ENCODE measurements at places on chromosomes 3 and 15.

GRCh38 chr15:36661042-36661441 is 81.6 kb downstream of the CDIN1 start:
- DNase-seq = no peak

DNA sequence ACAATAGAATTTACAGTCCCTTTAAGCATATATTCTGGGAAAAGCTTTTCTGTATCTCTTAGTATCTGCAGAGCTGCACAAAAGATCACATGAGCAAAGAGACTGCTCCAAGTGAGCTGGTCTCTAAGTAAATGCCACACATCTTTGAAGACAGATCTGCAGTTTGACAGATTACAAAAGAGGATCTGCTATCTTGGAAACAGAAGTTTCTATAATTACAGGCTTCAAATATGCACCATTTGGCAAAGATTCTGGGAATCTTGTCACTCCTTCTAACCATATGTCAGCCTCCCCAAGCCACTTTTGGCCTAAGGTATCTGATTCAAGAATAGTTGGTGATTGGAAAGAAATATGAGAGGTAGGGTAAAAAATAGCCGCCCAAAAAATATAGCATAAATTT is 9.6 kb upstream of the CFAP44 start:
- DNase-seq = no peak

GRCh38 chr3:134462331-134462941 is 23.3 kb downstream of the ANAPC13 start:
- DNase-seq = peak; percentile 59

- DNase-seq = no peak
These were observed 95.4 kb downstream of the TBC1D2B start for GRCh38 chr15:77982127-77982490.

- DNase-seq = peak; percentile 79
These were observed 52.4 kb downstream of the KLHL25 start for GRCh38 chr15:85742186-85742821.

GRCh38 chr3:133301194-133301593 is 98.7 kb upstream of the BFSP2 start:
- peak; percentile 96 for DNase-seq

DNA sequence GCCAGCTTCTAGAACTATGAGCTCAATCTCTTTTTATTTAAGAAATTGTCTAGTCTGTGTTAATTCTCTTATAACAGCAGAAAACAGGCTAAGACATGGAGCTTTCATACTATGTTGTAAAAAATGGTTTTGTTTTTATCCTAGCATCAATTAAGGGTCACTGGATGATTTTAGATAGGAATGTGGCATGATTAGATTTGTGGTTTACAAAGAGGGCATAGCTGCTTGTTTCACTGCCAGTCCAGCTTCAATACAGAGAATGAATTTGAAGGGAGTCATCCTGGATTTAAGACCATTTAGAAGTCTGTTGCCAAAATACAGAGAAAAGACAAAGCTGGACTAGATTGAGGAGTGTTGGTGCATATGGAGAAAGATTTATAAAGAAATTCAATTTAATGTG is 532.6 kb upstream of the CCDC54 start:
- no peak for DNase-seq

DNA sequence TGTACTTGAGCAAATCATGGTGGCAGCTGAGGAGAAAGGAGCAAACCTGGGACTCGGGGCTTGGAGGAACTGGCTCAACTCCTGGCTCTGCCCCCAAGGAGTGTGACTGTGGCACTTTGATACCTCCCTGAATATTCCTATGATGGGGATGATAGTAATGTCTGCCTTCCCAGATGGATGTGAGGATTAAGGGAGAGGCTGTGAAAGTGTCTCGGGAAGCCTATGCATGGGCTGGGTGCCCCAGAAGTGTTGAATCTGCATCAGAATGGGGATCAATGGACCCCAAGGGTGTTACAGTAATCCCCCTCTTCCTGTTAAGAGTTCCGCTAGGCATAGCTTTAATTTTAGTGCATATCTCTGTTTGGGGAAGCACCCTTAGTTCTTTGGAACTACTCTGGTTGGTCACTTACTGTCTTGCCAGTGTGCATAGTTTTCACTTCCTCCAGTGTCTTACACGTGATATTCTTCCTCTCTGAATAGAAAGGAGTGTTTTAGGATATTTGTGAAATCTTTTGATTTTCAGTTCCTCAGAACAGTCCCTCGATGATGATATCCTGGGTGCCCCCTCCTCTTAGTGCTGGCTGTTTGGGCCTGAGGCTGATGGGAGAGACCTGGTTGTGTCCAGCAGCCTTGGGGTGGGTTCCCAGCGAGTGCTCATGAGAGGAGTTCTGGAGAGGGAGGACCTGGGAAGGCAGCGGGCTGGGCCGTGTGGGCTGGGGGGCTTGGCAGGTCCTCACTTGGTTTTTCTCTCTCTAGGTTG is 97.5 kb downstream of the CHDH start:
- DNase-seq = no peak

DNA sequence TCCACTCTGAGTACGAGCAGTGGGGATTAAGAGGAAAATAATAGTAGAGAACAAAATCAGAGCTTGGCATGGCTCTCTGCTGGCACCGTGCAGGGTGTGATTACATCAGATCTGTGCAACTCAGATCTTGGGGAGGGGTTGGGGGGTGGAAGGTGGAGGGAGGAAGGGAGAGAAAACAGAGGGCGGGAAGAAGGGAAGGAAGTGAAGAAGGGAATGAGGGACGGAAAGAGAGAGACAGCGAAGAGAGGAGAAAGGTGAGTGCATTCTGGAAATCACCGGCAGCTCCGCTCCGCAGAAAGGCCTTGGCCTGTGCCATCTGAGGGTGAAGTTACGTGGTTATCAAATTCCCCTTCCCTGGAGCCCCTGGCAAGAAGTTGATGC is 31.0 kb upstream of the ADAMTS17 start:
- no peak for DNase-seq

- no peak for DNase-seq
These were observed 849 bp upstream of the PRKCD start for GRCh38 chr3:53160061-53160659.

- no peak for DNase-seq
These were observed 45.4 kb upstream of the DLG1 start for GRCh38 chr3:197343656-197344408.

DNA sequence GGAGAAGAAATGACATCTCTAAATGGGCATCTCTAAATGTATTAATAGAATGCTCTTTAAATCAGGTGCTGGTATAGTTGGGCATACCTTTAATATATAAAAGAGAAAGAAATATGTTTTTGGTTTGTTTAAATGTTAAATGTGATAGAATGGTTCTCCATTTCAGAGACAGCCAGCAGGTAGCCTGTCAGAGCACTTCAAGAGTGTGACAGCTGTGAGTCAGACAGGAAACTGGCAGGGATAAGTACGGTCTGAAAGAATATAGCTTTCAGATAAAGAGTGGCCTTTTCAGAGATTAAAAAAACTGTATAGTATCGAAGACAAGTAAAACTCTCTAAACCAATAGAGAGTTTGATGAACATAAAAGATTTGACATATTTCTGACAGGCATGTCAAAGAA is 654.1 kb downstream of the IGSF11 start:
- DNase-seq = no peak

- no peak for DNase-seq
These were observed 528.4 kb upstream of the RGMA start for GRCh38 chr15:93617443-93617842.

GRCh38 chr3:151923901-151924300 is 50.5 kb downstream of the SUCNR1 start:
- peak; percentile 38 for DNase-seq

GRCh38 chr3:73813692-73814292 is 189.1 kb upstream of the PDZRN3 start:
- DNase-seq = no peak

- DNase-seq = no peak
These were observed 419.2 kb downstream of the DIPK2A start for GRCh38 chr3:144390786-144391185.

DNA sequence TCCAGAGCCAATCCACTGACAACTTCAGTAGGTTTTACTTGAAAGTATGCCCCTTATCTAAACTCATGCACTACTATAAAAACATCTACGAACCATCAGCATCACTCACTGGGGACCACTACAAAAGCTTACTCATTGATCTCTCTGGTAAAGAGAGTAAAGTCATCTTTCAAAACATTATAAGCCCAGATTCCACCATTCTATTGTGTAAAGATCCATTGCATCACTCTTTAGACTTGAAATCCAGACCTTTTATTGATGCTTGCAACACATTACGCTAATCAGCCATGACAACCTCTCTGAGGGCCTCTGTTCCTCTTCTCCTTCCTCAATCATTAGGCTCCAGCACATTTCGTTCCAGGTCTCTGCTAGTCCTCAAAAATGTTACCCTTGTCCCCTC is 248.9 kb upstream of the WNT5A start:
- no peak for DNase-seq

DNA sequence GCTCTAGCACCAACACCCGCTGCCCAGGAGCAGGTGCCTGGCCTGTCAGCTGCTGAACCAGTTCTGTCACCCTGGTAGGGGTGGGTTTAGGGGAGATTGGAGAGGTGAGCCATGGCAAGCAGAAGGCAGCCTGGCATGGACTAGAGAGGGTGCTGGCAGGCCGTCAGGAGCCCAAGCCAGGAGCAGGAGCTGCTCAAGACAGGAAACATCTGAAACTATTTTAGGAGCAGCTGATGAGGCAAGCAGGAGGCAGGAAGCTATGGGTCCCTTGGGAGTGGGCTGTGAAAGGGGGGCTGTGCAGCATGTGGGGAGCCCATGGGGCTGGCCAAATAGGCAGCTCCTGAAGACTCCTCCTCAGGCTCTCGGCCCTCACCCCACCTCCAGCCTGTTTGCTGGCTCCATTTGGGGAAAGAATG is 2.3 kb downstream of the INKA1 start:
- peak; percentile 21 for DNase-seq

GRCh38 chr15:40157778-40158447 is 3.0 kb upstream of the BUB1B start:
- DNase-seq = no peak

DNA sequence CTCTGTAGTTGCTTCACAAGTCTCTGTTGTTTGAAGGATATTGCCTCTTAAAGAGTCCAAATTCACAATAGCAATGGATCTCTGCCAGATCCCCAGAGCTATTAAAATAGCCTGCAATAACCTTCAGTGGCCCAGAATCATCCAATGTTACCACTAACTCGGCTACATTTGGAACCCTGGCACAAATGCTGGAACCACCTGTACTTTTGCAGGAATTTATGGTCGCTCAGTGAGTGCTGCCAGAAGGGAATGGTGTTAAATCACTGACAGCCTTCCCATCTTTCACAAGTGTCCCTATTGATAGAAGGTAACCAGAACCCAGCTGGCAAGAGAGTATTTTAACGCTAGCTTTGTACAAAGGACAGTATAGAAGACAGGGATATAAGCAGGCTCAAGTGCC is 298.8 kb upstream of the PLSCR5 start:
- no peak for DNase-seq

- DNase-seq = no peak
These were observed 12.8 kb upstream of the CEP152 start for GRCh38 chr15:48823706-48824105.

DNA sequence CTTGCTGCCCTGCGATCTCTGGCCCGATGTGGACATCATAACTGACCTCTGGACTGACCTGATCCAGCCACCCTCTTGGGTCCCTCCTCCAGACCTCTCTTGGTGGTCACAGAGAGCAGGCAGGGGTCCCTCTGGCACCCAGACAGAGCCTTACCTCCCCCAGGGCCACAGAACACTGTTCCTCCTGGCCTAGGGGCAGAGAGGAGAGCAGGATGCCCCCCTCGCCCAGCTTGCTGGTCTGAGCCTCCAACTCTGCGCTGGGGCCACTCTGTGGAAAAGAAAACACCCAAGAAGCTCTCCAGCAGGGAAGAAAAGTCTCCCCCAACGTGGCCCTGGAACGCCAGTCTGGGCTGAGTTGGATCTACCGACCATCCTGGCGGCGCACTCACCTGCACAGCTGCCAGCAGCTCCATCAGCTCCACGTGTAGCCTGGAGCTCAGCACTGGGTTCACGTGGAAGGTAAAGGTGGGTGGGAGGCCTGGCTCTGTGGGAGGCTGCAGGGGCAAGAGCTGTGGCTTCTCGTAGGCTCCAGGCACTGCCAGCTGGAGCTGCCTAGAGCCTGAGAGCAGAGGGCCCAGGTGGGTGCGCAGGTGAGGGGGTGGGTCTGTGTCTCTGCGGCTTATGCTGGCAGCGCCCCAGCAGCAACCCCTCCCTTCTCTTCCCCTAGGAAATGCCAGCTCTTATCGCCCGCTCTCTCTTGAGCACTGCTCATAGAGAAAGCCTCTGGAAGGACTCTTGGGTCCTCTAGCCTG is 6.0 kb downstream of the PLA2G4F start:
- no peak for DNase-seq

- no peak for DNase-seq
These were observed 56.5 kb downstream of the KLF13 start for GRCh38 chr15:31383139-31383538.

GRCh38 chr15:79381593-79381992 is 50.5 kb upstream of the MINAR1 start:
- DNase-seq = no peak

- DNase-seq = peak; percentile 8
These were observed 8.5 kb upstream of the FGD5 start for GRCh38 chr3:14810070-14810791.

DNA sequence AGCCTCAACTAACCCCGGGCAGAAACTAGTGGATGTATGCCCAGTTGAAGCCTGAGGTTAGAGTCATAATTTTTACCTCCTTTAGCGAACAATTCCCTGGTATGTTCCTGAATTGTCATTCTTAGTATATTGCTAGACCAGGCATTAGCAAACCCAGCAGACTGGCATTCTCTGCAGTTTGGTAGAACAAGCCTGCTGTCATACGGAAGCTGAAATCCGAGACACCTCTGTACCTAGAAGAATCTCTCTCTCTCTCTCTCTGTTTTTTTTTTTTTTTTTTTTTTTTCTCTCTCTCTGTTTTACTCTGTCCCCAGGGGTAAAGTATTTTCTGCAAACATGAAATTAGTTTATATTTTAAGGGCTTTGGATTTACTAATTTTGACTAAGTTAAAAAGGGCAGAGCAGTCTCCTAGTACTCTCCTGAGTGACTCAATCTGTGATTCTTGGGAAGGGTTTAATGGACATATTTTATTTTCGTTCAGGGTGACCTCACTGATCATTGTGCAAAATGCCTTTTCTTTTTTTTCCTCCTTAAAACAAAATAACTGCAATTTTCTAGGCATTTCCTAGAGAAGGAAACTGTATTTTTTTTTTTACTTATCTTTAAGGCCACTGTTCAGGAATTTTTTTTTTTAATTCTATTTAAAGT is 133.6 kb upstream of the ICE2 start:
- DNase-seq = no peak

DNA sequence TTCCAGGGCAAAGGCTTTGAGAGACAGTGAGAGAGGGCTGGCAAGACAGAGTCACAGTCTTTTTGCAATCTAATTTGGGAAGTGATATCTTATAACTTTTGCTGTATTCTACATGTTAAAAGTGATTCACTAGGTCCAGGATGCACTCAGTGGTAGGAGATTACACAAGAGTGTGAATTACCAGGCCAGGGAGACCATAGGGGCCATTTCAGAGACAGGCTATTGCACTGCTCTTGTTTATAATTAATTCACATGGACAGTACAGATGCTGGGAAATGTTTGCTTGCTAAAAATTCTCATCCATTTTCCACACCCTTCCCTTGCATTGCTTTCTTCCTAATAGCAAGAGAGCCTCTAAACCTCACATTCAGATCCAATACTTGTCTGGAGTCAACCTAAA is 22.6 kb upstream of the POMGNT2 start:
- no peak for DNase-seq

GRCh38 chr3:120370463-120370862 is 21.3 kb upstream of the LRRC58 start:
- no peak for DNase-seq

GRCh38 chr3:142613491-142613890 is 17.3 kb downstream of the PLS1 start:
- DNase-seq = no peak
